ENCODE measurements at places on chromosomes 2 and 18. TPM values are rescaled to one million over a fixed set of nuclear protein-coding genes. Genes with fewer than 3 reads are reported as not detected.
A peak's percentile ranks its signal among the peaks of the same experiment; 100 is the strongest.

The MBP gene
- 47.0 TPM for total RNA-seq

The CROCC2 gene
- not detected for total RNA-seq

The KIF5C gene
- 13.5 TPM for total RNA-seq

The KCNG2 gene
- total RNA-seq = not detected

The FAM110C gene
- total RNA-seq = 0.51 TPM

The INSIG2 gene
- 56.4 TPM for total RNA-seq

The IL36RN gene
- total RNA-seq = not detected

The DIS3L2 gene
- 25.6 TPM for total RNA-seq

The GNLY gene
- total RNA-seq = 18.9 TPM

The NEB gene
- total RNA-seq = 0.05 TPM

The CRACDL gene
- total RNA-seq = not detected

The CDC42EP3 gene
- total RNA-seq = 25.2 TPM

DNA sequence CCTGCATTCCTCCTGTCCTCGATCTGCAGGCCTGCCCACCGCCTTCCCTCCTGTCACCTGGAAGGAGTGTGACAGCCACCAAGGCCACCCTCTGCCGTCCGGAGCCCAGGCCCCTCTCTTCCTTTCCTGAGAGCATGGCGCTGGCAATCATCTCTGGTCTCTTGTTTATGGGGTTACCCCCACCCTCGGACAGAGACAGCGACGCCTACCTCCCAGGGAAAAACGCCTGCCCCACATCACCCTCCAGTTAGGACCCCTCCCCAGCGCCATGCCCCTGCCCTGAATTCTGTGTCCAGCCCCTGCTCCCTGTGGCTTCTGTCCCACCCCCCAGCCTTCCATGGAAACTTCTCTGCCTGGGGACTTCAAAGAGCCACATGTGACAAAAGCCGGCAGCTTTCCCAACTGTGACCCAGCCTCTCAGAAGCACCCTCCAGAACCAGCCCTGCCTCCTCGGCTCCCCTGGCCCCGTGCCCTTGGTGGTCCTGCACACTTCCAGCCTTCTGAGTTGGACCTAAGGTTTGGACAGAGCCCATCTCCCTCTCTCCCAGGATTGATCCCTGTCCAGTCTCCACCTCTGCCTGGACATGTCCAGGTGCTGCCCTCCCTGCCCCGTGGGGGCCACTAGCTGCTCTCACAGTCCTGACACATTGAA is 145.0 kb upstream of the HDAC4 start:
- peak; percentile 14 for DNase-seq
- peaks cover 49% of the 10 kb centered on the region for H3K4me1 ChIP-seq
- H3K4me3 ChIP-seq = no peak overlapping the region
- H3K36me3 ChIP-seq = no peaks in the 10 kb centered on the region
- peak overlapping the region; percentile 83 for H3K27ac ChIP-seq

- DNase-seq = peak; percentile 69
- no peaks in the 10 kb centered on the region for H3K27me3 ChIP-seq
- H3K4me3 ChIP-seq = no peak overlapping the region
- no peak overlapping the region for H3K27ac ChIP-seq
Observed at GRCh38 chr2:108583903-108584520, 49.7 kb downstream of the LIMS1 start.

GRCh38 chr2:228131833-228132232 is 49.7 kb downstream of the SPHKAP start:
- H3K27ac ChIP-seq = no peak overlapping the region
- DNase-seq = peak; percentile 4
- H3K4me3 ChIP-seq = no peak overlapping the region
- no peaks in the 10 kb centered on the region for H3K36me3 ChIP-seq

GRCh38 chr2:234474654-234475053 is 22.2 kb downstream of the ARL4C start:
- H3K27ac ChIP-seq = peak overlapping the region; percentile 91
- no peak for DNase-seq
- peaks cover 53% of the 10 kb centered on the region for H3K4me1 ChIP-seq
- no peaks in the 10 kb centered on the region for H3K36me3 ChIP-seq
- H3K4me3 ChIP-seq = no peak overlapping the region

DNA sequence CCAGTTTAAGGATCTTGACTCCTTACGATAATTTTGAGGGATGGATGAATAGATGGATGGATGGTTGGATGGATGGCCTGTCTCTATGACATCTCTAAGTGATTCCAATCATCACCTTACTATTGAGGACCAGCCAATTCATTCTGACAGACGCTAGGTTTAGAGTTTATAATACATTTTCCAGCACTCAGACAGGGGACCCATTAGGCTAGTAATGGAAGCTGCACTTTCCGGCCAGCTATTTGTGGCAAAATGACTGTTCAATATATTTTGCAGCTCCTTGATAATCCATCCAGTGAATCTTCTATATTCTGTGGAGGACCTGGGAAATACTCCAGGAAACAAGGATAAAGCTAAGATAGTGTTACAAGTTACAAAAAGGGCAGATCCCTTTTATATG is 262.9 kb downstream of the TDRD15 start:
- no peak overlapping the region for H3K4me3 ChIP-seq
- no peak for DNase-seq
- no peaks in the 10 kb centered on the region for H3K27me3 ChIP-seq
- H3K27ac ChIP-seq = no peak overlapping the region
- H3K4me1 ChIP-seq = no peaks in the 10 kb centered on the region
- no peaks in the 10 kb centered on the region for H3K36me3 ChIP-seq

DNA sequence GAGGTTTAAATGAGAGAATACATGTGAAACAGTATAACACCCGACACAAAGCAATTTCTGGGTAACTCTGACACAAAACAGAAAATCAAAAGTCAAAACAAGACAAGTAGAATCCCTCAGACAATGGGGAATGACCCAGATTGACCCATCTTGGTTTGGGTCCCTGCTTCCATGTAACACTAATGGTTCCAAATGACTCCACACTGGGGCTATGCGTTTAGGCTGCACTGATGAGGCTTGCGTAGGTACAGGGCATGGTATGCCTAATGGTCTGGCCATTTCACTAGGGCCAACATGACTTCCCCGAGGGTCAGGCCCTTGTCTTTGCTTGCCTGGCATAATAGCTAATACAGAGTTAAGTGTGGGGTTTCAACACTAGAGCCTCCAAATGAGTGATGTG is 27.2 kb upstream of the NFE2L2 start:
- H3K4me1 ChIP-seq = peaks cover 37% of the 10 kb centered on the region
- DNase-seq = peak; percentile 29
- H3K27ac ChIP-seq = peak overlapping the region; percentile 9
- no peaks in the 10 kb centered on the region for H3K36me3 ChIP-seq

GRCh38 chr2:61949714-61950560 is 44.5 kb downstream of the COMMD1 start:
- no peak for DNase-seq
- no peaks in the 10 kb centered on the region for H3K27me3 ChIP-seq
- no peak overlapping the region for H3K27ac ChIP-seq
- no peaks in the 10 kb centered on the region for H3K36me3 ChIP-seq
- H3K4me1 ChIP-seq = no peaks in the 10 kb centered on the region
- no peak overlapping the region for H3K4me3 ChIP-seq

DNA sequence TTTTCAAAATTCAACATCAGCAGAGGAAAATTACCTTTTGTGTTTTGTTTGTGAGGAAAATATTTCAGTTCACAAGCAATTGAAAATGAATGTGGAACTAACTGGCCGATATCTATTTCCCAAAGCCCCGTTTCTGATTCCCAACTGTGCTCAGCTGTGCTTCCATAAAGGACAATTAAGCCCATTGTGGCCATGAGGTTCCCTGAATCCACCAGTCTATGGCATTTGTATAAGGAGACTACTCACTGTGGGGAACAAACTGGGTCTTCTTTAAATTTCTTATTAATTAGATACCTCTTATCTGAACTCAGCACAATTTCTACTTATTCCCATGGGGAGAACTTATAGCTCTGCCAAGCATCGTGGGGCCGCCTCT is 31.4 kb upstream of the AGAP1 start:
- no peaks in the 10 kb centered on the region for H3K4me1 ChIP-seq
- H3K4me3 ChIP-seq = no peak overlapping the region
- no peaks in the 10 kb centered on the region for H3K36me3 ChIP-seq
- H3K27me3 ChIP-seq = peaks cover 31% of the 10 kb centered on the region
- H3K27ac ChIP-seq = no peak overlapping the region

DNA sequence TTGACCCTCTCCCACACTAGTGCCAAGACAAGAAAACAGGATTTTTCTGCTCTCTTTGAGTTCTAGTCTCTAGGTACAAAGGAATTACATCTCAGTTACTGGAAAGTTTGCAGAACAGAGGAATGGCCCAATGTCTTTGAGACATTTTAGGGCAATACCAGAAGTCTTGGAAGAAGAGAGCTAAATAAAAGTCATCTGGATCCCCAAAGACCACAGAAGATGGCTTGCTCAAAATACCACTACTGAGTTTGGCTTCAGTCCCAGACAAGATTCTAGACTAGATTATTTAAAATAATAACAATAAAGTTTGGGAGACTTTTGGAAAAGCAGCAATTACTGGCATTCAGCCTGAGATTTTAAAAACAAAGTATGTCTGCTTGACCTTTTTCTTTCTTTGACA is 61.9 kb upstream of the HK2 start:
- H3K27me3 ChIP-seq = no peaks in the 10 kb centered on the region
- no peaks in the 10 kb centered on the region for H3K36me3 ChIP-seq
- DNase-seq = no peak
- H3K27ac ChIP-seq = no peak overlapping the region
- H3K4me1 ChIP-seq = no peaks in the 10 kb centered on the region

DNA sequence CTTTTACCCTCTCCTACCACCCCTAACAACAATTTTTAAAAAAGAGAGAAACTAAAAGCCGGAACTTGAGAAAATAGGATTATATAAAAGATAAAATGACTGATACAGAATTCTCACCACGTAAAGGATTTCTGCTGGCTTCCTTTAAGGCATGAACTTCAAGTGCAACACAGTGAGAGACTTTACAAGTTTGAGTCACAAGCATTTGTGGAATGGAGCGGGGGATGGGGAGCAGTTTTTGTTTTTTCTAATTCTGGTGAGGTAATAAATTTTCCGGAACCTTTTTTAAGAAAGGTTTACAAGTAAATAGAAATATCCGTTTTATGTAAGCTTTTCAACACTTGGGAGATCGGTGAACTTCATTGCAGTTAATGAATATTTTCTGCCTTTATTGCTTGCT is 1.8 kb upstream of the CDH2 start:
- DNase-seq = no peak
- H3K4me1 ChIP-seq = peaks cover 16% of the 10 kb centered on the region
- H3K27me3 ChIP-seq = peaks cover 35% of the 10 kb centered on the region
- no peak overlapping the region for H3K4me3 ChIP-seq

DNA sequence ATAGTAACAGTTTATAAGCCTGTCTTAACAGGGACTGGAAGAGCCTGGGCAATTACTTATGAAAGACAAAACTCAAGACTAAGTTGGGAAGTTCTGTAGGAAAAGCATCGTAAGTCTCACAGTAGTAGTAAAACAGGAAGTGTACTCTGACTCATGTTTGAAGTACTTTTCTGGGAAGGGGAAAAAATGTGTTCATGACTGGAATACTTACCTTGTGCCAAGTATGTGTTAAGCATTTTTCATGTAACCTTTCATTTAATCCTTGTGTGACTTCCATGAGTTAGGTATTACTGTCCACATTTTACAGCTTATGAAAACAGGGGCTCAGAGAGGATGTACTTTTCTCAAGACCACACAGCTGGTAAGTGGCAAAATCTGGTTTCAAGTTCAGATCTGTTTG is 13.7 kb upstream of the SKOR2 start:
- peaks cover 6% of the 10 kb centered on the region for H3K4me1 ChIP-seq
- peaks cover 56% of the 10 kb centered on the region for H3K27me3 ChIP-seq
- DNase-seq = no peak
- no peak overlapping the region for H3K4me3 ChIP-seq

DNA sequence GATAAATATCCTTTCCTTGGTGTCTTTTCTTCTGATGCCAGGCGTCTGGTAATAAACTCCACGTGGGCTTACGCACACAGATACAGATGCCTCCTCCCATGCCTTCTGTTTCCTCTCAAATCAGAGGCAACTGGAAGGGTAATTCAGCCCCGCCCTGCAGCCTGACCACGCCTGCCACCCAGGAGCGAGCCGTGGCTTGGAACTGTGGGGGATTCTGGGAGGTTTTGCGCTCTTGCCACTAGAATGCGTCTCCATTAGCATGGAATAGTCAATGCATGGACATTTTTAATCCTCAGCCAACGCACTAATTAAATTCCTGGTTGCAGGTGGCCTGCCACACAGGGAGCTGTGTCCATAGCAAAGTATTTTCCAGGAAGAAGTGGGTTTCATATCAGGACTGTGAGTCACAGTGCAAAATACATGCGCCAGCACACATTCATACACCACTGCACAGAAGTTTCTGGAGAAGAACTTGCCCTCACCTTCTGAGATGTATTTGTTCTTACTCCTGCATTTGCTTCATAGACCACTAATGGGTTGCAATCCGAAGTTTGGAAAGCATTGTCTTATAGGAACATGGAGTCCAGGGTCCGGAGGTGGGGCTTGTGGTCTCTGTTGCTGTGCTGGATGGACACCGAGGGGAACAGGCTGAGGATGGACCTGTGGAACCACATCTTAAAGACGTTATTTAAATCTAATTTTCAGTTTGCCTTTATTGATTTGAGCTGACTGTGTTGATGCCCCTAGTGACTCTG is 151.4 kb downstream of the LDLRAD4 start:
- peak; percentile 43 for DNase-seq
- H3K4me1 ChIP-seq = peaks cover 55% of the 10 kb centered on the region
- no peaks in the 10 kb centered on the region for H3K27me3 ChIP-seq
- no peak overlapping the region for H3K4me3 ChIP-seq
- H3K27ac ChIP-seq = no peak overlapping the region
- no peaks in the 10 kb centered on the region for H3K36me3 ChIP-seq

- H3K27ac ChIP-seq = no peak overlapping the region
- peaks cover 4% of the 10 kb centered on the region for H3K36me3 ChIP-seq
- DNase-seq = no peak
- H3K4me3 ChIP-seq = no peak overlapping the region
- H3K4me1 ChIP-seq = no peaks in the 10 kb centered on the region
- H3K27me3 ChIP-seq = no peaks in the 10 kb centered on the region
Observed at GRCh38 chr2:172375251-172375650, 52.1 kb upstream of the ITGA6 start.

DNA sequence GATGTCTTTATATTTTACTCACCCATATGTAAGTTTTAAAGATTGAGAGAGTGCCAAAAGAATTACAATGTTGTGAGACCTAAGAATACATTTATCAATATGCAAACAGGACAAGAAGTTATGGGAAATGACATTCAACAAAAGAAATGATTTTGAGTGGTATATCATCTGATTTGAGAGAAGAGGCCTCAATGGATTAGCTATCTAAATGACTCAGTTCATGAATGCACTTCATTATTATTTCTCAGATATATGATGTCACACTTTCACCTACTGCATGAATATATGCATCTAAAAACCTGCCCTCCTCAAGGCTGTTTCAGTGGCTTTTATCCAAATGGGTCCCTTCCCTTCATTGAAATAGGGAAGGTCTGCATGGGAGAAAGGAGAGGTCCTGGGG is 128.3 kb upstream of the LYPD1 start:
- H3K27me3 ChIP-seq = no peaks in the 10 kb centered on the region
- H3K36me3 ChIP-seq = no peaks in the 10 kb centered on the region
- no peaks in the 10 kb centered on the region for H3K4me1 ChIP-seq
- no peak overlapping the region for H3K4me3 ChIP-seq
- no peak for DNase-seq
- H3K27ac ChIP-seq = no peak overlapping the region

Measured in activated CD4-positive, alpha-beta T cell treated with anti-CD3 and anti-CD28 coated beads for 36 hours (primary cell).